NCI-H2029 (cell line): ENCODE measurements at places on chromosomes 2 and 18.

GRCh38 chr2:239268082-239268481 is 132.7 kb downstream of the HDAC4 start:
- DNase-seq: no peak

DNA sequence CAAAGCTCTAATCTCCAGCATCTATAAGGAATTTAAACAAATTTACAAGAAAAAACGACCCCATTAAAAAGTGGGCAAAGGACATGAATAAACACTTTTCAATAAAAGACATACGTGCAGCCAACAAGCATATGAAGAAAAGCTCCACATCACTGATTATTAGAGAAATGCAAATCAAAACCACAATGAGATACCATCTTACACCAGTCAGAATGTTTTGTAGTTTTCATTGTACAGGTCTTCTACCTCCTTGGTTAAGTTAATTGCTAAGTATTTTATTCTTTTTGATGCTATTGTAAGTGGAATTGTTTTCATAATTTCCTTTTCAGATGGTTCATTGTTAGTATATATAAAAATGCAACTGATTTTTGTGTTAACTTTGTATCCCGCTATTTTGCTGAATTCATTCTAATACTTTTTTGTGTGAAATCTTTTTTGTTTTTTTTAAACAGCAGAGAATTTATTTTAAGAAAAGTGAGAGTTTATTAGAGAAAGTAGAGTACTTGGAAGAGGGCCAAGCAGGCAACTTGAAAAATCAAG is 40.7 kb downstream of the SLC39A10 start:
- no peak for DNase-seq

DNA sequence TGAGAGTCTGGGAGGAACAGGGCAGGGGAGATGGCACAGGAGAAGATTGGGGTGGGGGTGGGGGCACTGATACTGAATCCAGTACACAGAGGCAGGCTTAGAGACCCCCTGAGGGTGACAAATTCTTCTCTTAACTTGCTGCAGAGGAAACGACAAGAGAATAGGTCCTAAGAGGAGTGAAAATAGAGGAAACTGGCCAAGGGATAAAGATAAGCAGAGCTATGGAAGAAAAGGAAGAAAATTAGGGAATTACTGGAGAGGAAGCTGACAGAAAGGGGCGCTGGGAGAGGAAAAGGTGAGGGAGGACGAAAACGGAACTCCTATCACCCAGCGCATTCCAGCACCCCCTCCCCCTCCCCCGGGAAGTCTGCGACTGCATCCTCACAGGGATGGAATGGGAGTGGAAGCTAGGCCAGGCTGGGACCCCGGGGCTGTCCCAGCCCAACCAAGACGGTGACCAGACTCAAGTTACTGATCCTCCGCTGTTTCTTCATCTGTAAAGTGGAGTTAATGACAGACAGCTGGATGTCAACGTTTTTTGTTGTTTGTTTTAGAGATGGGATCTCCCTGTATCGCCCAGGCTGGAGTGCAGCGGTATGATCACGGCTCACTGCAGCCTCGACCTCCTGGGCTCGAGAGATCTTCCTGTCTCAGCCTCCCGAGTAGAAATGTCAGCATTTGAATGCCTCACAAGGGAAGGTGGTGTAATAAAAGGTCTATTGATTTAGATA is 2.6 kb upstream of the EMX1 start:
- DNase-seq: no peak

- no peak for DNase-seq
These were observed 162.4 kb downstream of the DSEL start for GRCh38 chr18:67354091-67354490.

GRCh38 chr2:121212661-121213325 is 72.2 kb downstream of the TFCP2L1 start:
- DNase-seq: no peak

DNA sequence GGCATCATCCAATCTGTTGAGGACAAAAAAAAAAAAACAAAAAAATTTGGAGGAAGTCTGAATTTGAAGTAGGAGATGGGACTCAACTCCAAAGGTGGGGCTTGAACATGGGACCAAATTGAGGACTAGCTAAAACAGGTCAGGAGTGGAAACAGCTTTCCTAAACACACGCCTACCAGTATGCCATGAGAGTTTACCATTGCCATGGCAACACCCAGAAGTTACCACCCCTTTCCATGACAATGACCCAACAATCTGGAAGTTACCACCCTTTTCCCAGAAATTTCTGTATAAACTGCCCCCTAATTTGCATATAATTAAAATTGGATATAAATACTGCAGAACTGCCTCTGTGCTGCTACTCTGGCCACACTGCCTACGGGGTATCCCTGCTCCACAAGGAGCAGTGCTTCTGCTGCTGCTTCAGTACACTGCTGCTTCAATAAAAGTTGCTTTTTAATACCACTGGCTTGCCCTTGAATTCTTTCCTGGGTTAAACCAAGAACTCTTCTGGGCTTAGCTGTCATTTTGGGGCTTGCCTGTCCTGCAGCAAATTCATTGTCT is 73.3 kb upstream of the FSIP2 start:
- DNase-seq: no peak

DNA sequence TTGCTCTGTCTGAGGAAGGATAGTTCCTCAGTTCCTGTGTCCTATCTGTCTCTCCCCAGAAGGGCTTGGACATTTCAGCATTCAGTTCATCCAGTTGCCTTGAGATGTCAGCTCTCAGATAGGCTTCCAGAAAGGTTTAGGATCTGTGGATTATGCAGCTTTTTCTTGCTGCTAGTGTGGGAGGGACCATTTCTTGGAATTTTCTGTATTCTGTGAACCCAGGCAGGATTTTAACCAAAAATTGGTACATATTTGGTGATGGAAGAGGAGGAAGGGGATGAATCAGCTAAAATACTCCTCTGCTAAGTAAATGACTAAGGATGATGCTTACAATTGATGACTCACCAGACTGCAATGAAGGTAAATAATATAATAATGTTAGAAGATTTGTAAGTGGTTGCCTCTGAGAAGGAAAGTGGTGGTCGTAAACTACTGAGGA is 58.6 kb upstream of the DOCK10 start:
- DNase-seq: no peak
